ENCODE measurements at places on chromosomes 12 and 14.
A peak's percentile ranks its signal among the peaks of the same experiment; 100 is the strongest.

DNA sequence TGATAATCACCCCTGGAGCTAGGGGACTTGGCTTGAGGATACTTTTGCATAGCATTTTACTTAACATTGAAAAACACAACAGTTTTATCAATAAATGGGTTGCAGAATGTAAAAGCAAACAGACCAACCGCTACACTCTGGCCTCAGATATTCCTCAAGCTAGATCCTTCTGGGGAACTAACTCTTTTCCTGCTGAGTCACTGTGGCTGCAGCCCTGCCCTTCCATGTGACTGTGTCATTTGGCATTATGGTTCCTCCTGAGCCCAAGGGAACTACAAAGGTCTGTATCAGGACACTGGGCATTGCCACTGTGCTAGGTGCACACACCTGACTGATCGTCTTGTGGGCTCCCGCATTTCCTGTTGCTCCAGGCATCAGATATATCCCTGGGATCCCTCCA, 56.6 kb downstream of the TTC9 start:
- DNase-seq: peak; percentile 72

- peak; percentile 88 for DNase-seq
These were observed 56.3 kb downstream of the FGD4 start for GRCh38 chr12:32455607-32456071.

GRCh38 chr12:91565246-91565645, 382.6 kb upstream of the DCN start:
- DNase-seq: peak; percentile 6

- peak; percentile 37 for DNase-seq
These were observed 32.6 kb upstream of the ANO6 start for GRCh38 chr12:45183246-45183645.

GRCh38 chr12:46160101-46160980, 108.5 kb downstream of the SLC38A1 start:
- peak; percentile 92 for DNase-seq

GRCh38 chr14:58243790-58244555, 670 bp upstream of the PSMA3 start:
- DNase-seq: peak; percentile 55

- DNase-seq: no peak
These were observed 160.1 kb downstream of the SUDS3 start for GRCh38 chr12:118536306-118536906.

- DNase-seq: peak; percentile 13
These were observed 776 bp downstream of the BMP4 start for GRCh38 chr14:53955671-53956426.

DNA sequence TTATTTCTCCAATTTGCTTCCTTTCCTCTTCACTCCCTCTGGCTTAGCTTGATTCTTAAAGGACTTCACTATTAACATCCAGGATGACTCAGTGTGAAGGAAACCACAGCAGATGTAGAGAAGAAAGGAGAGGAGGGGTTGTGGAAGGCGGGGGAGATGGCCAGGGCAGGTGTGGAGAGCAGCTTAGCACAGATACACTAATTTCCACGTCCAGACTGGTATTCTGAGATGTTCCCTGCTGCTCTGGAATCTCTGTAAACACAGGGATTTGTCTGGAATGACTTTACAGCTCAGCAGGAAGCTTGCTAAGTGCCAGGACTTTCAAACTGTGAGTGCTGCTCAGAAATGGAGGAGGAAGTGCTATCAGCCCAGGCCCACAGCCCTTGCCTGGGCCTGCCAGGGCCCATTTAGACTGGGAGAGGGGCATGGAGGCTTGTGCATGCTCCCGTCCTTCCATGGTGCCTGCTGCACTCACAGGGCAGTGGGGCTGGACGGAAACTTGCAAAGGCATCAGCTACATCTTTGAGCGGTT, 202.5 kb upstream of the DDHD1 start:
- DNase-seq: peak; percentile 65

DNA sequence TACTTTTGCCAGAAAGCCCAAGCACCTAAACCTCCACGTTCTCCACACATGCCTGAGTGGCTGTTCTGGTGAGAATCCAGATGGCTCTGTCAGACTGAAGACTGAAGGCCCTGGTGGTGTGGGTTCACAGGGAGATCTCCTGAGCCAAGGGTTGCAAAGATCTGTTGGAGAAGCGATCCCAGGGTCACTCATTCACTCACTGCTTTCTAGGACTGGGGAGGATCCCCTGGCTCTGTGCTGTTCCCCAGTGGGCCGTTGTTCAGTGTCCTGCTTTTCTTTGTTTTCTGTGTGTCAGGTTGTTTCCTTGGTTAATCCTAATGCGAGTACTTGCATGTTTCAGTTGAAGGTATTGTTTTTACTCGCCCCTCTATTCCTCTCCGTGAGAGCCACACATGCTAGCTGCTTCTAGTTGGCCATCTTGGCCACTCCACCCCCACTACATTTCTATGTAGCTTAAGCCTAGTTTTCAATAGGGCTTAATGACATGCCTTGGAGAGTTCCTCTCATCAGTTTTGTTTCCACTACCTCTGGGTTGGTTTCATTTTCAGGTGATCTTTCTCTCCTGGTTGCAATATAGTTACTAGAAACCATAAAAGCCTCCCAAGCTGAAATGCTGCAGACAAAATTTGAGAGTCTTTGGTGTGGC, 144.5 kb upstream of the SLC38A2 start:
- DNase-seq: no peak

DNA sequence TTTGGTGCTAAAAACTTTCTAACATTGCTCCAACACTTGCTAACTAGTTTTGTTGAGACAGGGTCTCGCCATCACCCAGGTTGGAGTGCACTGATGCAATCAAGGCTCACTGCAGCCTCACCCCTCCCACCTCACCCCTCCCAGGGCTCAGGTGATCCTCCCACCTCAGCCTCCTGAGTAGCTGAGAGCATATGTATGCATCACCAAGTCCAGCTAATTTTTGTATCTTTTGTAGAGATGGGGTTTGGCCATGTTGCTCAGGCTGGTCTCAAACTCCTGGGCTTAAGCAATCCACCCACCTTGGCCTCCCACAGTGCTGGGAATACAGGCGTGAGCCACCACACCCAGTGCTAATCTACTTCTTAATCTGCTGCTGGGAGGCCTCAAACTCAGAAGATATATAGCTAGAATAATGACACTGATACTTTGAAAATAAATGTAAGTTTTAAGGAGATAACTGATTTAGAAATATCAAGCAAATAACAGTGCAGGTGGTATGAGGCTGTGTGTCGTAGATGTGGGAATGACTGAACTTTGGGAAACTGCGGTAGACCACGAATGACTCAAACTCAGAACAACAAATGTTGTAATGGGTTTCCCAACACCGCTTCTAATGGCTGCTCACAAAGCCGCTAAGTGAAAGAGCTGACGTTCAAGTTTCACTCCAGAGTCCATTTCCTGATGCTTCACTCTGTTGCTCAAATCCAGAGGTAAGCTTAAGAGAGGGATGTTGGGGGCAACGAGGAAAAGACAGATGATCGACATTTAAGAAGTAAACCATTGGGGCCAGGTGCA, 10.0 kb downstream of the TMCC3 start:
- DNase-seq: peak; percentile 34

DNA sequence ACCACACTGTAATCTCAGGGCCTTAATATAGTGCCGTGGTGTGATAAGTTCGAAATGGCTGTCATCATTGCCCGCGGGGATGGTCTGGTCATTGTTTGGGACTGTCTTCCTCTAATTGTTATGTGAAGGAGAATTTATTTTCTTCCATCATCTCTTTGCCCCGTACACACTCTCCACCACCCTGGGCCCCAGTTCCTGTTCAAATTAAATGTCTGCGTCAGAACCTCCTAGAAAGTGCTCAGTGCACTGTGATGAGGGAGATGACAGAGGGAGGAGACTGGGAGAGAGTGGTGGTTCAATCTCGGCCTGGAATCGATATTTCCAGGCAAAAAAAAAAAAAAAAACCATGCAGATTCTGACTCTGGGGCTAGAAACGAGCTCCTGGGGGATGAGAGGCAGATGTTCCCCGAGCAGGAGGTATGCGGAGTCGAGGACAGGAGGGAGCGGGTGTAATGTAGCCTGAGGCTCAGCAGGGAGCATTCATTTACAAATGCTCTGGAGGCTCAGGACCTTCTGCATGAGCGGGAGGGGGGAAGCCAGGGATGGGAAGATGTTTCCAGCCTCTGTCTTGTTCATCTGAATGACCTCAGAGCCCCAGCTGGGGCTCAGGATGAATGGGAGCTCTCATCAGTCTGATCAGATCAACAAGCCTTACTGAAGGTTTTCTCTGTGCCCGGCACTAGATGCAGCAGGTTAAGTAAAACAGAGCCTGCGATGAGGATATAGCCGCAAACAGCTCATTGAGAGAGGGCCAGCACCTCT, 219.5 kb downstream of the TBX5 start:
- no peak for DNase-seq

- peak; percentile 97 for DNase-seq
These were observed 202.6 kb downstream of the TMX1 start for GRCh38 chr14:51442513-51443175.

DNA sequence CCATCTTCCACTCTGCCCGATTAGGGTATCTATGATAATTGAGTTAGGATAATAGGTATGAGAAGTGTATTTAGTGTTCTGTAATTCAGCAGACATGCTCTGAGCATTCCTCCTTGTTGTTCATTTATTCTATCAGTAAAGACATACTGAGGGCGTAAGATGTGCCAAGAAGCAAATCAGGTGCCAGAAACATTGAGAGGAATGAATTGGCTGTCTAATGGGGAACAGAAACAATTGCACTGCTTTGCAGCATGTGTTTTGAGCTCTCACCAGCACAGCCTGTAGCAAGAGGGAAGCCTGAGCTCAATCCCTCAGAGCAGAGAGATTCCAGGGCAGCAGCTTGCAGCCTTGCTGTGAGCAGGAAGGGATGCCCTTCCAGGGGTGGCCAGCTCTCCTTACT, 589.3 kb downstream of the BCL11B start:
- DNase-seq: no peak

- peak; percentile 24 for DNase-seq
These were observed 175.8 kb upstream of the PRMT8 start for GRCh38 chr12:3315201-3315661.

DNA sequence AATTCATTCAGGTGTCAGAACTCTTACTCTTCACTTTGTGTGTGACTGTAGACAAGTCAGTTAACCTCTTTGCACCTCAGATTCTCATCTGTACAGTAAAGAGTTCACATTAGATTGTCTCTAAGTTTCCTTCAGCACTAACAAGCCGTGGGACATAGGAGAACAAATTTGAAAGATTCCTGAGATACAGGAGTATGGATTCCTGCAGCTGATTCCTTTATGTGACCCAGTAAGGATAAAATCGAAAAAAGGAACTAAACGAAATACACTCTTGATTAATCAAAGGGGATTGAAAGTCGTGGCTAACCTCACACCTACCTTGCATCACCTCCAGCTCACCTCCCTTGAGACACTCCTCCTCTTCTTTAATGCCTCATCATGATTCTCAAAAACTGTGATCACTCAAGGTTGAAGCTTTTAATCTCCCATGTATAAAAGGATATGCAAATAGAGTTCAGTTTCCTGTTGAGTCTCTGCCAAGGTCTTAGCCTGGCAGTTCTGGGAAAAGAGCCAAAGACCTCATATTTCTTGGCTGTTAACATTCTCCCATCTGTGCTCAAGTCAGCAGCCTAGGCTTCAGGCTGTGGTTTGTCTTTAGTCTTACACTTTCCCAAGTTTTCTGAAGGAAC, 156.6 kb downstream of the DAD1 start:
- DNase-seq: peak; percentile 89

Measured in GM23248 (cell line).